ENCODE measurements at places on chromosomes 12 and 14.

DNA sequence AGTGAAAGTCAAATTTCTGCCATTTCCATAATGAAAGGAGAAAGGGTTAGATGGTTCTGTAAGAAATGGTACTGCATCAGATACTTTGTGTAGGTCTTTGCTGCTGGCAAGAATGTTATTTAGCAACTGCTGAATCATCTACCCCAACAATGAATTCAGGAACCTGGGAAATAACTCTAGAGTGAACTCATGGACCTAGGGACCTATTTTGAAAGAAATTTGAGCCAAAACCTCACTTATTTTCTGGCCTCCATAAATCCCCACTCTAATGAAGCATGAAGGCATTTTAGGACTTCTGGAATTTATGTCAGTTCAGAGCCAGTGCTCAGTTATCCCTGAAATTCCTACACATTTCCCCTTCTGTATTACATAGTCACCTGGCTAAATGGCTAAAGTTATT, 50.9 kb upstream of the CPNE8 start:
- H3K27me3 ChIP-seq, result no peaks in the 10 kb centered on the region
- DNase-seq, result no peak
- H3K27ac ChIP-seq, result no peak overlapping the region

GRCh38 chr14:93733631-93734030, 54.7 kb downstream of the PRIMA1 start:
- no peak for DNase-seq
- H3K4me1 ChIP-seq, result peaks cover 22% of the 10 kb centered on the region
- H3K36me3 ChIP-seq, result no peaks in the 10 kb centered on the region
- H3K4me3 ChIP-seq, result no peak overlapping the region
- H3K27me3 ChIP-seq, result peaks cover 2% of the 10 kb centered on the region

DNA sequence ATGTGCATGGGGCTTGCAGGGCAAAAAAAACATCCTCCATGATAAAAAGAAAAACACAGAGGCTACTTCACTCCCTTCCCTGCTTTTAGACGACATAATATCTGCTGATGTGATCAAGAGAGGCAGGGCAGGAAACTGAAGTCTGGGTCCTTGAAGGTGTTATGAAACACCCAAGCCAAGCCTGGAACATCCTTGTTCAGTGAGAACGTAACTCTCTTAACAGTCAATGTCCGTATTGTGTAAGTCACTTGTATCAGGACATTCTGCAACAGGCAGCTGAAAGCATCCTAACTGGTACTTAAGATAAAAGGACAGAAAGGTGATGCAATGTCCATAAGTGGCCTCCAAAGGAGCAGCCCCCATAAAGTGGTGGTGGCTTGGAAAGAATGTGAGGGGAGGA, 20.0 kb downstream of the KCNK10 start:
- H3K27ac ChIP-seq, result no peak overlapping the region
- H3K27me3 ChIP-seq, result no peaks in the 10 kb centered on the region
- H3K4me3 ChIP-seq, result no peak overlapping the region
- H3K36me3 ChIP-seq, result no peaks in the 10 kb centered on the region
- DNase-seq, result no peak

DNA sequence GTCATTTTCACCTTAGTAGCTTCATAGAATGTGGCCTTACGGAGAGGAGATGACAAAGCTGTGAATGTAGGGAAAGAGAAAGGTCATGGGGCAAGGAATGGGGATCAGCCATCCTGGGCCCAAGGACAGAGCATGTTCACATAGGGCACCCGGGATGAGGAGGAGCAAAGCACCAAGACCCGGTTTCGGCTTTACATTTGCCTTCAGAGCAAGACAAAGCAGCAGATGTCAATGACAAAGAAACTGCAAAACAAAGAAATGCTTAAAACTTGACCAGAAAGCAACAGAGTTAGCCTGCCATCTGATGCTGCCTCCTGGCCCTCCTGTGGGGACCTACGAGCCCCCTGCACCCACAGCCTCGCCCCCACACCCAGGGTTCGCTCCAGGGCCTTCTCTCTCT, 249.2 kb downstream of the SLC41A2 start:
- H3K27me3 ChIP-seq, result no peaks in the 10 kb centered on the region
- H3K4me3 ChIP-seq, result no peak overlapping the region
- H3K4me1 ChIP-seq, result peaks cover 26% of the 10 kb centered on the region
- no peak overlapping the region for H3K27ac ChIP-seq

GRCh38 chr12:45688183-45688582, 41.3 kb upstream of the ARID2 start:
- no peak for DNase-seq
- no peak overlapping the region for H3K4me3 ChIP-seq
- no peak overlapping the region for H3K27ac ChIP-seq
- no peaks in the 10 kb centered on the region for H3K4me1 ChIP-seq
- no peaks in the 10 kb centered on the region for H3K36me3 ChIP-seq

GRCh38 chr12:83767723-83768122, 1081.0 kb downstream of the TMTC2 start:
- no peaks in the 10 kb centered on the region for H3K27me3 ChIP-seq
- H3K36me3 ChIP-seq, result no peaks in the 10 kb centered on the region
- DNase-seq, result peak; percentile 25
- no peaks in the 10 kb centered on the region for H3K4me1 ChIP-seq

Measured in muscle of leg (tissue), 16 donors.